ENCODE measurements at places on chromosomes 6 and 20.

DNA sequence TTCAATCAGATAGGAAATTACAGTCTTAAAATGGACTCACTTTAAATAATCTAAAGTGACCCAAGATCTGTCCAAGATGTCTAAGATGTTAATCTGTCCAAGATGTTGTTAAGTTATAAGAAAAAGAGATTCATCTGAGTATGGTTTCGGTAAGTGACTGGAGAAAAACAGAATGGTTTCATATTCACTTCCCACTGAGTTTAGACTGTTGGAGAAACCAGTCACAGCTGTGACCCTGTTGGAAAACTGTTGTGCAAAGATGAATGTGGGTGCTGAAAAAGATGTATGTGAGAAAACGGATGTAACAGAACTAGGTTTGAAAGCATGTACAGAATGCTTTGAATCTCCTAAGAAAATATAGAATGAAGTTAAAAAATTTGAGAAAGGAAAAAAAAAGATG, 325.9 kb downstream of the COL12A1 start:
- no peak for DNase-seq

DNA sequence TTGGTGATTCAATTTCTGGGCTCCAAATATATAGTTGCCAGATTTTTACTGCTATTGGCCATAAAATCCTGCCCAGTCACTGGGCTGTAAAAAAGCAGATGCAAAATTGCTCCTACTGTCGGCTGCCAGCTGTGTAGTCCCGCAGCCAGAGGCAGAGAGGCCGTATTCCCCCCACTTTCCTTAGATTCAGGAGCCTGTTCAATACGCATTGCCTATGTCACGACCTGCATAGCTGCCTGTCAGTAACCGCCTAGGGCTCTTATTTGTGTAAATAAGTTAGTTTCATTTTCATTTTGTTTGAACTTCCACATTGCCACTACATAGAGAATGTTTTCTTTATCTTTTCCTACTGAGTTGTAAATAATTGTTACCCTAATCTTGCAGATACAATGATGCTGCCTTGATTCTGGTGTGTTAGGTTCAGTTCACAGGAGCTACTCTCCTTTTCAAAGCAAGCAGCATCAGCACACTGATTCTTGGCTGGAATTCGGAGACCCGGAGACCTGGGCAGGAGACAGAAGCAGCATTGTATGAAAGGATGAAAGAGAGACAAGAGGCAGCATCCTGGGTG, 46.0 kb upstream of the UST start:
- DNase-seq, result no peak

- no peak for DNase-seq
Observed at GRCh38 chr6:26104457-26105108, 17.4 kb downstream of the HFE start.

GRCh38 chr20:16517946-16518783, 55.1 kb downstream of the KIF16B start:
- DNase-seq, result no peak

- no peak for DNase-seq
Observed at GRCh38 chr6:157145656-157146285, 177.5 kb downstream of the TMEM242 start.

DNA sequence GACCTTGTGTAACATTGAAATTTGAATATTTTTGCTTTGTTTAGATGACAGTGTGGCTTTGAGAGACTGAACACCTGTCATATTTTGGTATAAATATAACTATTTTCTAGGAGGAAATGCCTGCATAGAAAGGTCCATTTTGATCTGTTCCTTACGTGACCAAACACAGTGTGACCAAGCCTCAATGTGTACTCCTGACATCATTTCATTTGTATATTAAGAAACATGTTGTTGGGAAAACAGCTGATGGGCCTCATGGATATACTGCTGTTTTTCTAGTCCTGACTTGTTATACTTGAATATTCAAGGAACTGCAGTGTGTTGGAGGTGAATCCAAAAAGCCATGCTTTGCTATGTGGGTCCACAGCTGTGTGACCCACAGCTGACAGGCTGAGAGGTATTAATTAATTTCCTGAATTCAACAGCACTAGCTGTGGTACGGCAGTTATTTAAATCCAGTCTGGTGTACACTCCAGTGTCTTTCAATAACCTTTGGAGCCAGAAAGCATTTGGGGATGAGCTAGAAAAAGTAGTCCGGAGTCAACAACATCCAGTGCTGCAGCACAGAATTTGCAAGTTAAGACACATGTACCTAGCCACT, 18.9 kb downstream of the NCOA7 start:
- no peak for DNase-seq

DNA sequence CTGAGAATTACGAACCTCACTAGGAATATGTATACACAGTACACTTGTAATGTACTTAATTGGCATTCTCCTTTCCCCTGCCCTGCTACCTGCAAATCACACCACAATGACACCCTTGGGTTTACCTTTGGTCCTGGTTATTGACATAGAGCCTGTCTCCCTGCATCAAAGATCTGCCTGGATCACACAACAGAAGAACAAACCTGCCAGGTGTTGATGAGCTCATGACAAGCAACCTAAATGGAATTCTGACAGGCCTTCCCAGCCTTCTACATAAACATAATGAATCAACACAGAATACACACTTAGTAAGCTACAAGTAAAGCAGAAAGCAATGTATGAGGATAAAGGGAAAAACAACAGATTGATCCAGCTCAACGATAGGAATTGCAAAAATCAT, 95.6 kb downstream of the HDGFL1 start:
- no peak for DNase-seq

DNA sequence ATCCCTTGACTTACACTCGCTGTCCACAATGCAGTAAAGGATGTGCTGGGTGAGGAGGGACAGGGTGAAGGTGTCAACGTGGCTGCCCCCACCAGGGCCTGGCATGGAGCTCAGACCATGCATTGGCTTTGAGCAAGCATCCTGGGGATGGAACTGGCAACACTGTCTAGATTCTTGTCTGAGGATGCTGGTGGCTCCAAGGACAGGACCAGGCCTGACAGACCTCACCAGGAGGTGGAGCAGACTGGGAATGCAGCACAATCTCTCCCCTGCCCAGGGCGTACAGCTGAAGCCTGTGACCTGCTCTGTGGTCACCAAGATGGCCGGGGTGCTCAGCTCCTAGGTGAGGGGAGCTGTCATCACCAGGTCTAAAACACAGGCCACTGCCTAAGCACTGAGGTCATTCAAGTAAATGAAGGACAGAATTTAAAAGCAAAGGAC, 50.9 kb downstream of the MYH7B start:
- DNase-seq, result no peak

DNA sequence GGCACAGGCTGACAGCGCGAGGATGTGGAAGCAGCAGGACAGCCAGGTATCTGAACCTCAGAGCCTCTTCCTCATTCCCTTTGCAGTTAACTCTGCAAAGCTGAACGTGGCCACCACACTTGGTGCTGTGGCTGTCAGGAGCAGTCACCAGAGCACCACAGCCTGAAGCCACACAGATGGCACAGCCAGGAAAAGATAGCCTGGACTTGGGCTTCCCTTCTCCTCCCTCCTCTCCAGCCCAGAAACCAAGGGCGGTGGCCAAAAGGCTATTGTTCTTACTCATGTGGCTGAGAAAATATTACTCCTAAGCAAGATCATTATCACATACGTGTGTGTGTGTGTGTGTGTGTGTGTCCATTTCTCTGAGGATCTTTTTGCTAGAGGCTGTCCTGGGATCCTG, 39.8 kb downstream of the CD164 start:
- no peak for DNase-seq

- no peak for DNase-seq
Observed at GRCh38 chr6:163651915-163652668, 237.6 kb downstream of the QKI start.

DNA sequence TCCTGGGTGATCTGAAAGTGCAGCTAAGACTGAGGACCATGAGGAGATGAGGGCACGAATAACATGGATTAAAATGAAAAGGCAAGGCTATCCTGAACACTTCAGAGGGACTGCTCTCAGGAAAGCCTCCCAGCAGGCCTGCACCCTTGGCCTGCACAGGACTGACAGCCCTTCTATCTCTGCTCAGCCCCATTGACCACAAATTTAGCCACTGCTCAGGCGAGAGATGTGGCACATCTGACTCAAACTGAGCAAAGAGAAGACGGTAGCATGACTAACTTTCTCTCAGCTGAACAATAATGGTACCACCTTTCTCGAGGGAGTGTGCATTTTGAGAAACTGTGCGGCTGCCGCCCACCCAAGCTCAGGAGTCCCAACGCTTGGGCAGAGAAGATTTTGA, 257.5 kb downstream of the ADGB start:
- no peak for DNase-seq

DNA sequence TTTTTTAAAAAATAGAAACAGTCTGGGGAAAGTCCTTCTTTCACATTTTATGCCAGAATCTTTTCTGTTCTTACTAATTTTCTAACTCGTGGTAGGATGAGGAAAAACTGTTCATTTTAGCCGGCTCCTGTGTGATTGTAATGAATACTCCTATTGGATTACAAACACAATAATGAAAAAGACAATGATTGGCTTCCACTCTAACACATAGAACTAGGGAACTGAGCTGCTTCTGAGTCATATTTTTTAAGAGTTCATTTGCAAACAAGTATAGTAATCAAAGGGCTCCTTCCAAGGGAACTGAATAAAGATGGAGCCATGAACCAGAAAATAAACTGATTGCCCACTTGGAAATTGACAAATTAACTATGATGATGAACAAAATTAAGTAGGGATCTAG, 265.3 kb upstream of the TCF21 start:
- no peak for DNase-seq
